ENCODE measurements at places on chromosomes 2 and 18.
A peak's percentile ranks its signal among the peaks of the same experiment; 100 is the strongest.

GRCh38 chr2:126208266-126208665 lies 447.7 kb upstream of the GYPC start:
- no peak for DNase-seq

DNA sequence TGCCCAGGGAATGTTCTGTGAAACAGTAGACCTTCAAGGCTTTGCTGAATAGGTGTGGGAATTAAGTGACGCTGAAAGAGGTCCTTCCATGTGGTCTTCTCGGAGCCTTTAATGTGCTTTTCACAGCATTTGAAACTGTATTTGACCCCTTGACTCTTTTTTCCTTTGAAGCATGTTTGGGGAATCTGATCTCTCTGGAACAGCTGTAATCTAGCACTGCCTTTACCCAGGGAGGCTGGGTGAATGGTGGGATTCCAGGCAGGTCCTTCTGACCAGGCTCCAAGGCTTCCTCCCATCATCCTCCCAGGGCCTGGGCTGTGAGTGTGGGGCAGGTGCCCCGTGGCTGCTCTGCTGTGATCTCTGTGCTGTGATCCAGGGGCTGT lies 4.2 kb downstream of the ZAP70 start:
- DNase-seq, result no peak

DNA sequence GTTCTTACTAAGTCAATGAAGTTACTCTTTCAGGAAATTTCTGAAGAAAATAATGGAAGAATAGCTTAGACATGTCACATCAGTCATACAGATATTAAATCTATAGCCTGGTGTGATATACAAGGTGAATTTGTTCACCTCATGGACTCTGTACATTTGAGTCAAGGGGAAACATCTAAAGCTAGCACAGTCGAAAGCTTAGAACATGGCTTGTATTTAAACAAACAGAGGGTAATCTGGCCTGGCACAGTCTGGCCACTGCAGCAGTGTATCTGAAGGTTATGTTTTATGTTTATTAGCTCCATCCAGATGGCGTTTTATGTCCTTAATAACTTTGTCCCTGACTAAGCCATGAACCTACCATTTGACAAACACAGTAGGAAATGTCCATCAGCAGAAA lies 817.3 kb downstream of the SATB2 start:
- DNase-seq, result no peak

GRCh38 chr2:96804986-96805385 lies 11.1 kb upstream of the CNNM3 start:
- DNase-seq, result no peak

DNA sequence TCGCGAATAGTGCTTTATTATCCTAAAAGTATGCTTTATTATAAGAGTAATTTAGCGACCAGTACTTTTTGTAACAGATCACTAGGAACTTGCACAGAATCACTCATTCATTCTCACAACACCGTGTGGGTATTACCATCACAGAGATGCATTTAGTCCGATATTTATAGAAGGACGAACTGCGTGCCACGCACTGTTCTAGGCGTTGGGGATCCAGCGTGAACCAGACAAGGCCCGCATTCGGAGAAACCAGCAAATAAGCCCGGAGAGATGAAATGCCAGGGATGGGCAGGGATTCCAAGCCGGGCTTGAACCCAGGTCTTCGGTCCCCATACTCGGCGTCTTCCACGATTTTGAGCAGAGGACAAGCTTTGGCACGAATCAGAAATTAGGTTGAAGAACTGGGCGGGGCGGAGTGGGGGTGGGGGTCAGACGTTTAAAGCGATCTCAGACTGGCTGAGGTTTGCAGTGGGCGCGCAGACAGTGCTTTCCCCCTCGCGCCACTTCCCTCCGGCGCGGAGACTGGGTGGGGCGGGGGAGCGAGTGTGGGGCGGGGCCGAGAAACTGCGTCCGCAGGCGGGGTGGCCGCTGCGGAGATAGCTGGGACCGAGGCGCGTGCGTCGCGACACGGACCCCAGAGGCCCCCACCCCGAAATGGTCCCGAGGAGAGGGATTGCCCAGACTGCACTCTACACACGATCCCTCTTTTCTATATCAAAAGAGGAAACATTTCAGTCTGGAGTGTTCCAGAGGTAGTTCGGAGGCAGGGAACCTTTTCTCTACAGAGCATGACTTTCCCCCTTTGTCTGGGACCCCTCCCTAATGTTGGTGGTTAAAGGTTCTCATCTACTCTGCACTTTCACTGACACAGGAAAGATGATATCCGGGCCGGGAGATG lies 1.1 kb upstream of the CXCR4 start:
- DNase-seq, result peak; percentile 18

DNA sequence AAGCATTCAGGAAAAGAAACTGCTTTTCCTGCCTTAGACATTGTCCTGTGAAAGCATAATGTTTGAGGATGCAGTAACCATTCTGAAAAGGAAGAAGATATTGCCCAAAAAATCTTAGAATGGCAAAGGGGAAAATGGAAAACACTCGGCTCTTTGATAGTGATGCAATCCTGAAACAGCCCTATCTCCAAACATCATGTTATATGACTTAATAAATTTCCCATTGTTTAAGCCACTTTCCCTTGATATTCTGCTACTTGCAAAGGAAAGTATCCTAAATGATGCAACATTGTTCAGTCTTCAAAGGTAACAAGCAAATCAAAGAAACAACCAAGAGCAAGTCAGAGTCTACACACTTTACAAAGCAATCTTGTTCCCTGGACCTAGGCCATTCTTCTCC lies 78.5 kb downstream of the EXOC6B start:
- no peak for DNase-seq

DNA sequence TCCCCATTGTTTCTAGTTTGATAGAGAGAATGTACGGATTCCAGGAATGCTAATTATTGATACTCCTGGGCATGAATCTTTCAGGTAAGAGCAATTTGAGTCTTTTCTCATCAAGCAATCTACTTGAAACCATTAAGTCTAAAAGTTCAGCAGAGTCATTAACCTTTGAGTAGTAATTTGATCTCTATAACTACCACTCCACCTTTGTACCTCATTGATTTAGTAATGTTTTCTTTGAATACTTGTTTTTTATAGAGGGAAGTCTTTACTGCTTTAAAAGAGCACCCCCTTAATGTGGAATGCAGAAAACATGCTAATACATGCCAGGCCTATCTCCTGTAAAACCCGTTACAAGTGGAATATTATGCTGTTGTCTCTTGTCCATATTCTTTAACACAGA lies 45.0 kb downstream of the EIF5B start:
- DNase-seq, result no peak

GRCh38 chr18:9321017-9321452 lies 13.5 kb upstream of the TWSG1 start:
- peak; percentile 99 for DNase-seq
